ENCODE measurements at places on chromosomes 2 and 18. TPM values are rescaled to one million over a fixed set of nuclear protein-coding genes. Genes with fewer than 3 reads are reported as not detected.

DNA sequence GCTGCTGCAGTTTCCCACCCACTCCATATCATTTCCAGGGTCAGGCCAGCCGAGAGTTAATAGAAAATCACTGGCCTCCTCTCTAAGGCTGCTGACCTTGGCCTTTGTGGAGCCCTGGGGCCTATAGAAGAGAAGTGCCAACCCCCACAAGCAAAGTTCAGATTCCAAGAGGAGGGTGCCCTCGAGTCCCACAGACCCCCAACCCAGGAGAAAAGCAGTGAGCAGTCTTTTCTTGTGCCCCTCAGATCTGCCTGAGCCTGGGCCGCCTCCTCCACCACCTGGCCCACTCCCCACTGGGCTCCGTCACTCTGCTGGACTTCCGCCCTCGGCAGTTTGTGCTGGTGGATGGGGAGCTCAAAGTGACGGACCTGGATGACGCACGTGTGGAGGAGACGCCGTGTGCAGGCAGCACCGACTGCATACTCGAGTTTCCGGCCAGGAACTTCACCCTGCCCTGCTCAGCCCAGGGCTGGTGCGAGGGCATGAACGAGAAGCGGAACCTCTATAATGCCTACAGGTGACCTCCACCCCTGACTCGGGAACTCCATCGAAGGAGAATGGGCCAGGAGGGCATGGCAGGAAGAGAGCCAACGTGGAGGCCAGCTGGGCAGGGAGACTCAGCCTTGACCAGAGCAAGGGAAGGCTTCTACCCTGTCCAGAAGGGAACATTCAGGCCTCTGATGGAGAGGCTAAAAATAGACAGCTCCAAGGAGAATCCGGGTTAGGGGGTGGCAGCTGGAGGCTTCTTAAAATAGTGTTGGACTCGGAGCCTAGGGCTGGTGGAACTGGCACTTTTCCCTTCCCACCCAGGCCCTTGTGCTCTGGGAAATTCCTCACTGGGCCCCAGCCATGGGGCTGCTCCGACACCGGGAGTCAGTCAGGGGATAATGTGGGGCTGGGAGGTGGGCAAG lies 6.2 kb downstream of the PKDCC start:
- DNase-seq: no peak

DNA sequence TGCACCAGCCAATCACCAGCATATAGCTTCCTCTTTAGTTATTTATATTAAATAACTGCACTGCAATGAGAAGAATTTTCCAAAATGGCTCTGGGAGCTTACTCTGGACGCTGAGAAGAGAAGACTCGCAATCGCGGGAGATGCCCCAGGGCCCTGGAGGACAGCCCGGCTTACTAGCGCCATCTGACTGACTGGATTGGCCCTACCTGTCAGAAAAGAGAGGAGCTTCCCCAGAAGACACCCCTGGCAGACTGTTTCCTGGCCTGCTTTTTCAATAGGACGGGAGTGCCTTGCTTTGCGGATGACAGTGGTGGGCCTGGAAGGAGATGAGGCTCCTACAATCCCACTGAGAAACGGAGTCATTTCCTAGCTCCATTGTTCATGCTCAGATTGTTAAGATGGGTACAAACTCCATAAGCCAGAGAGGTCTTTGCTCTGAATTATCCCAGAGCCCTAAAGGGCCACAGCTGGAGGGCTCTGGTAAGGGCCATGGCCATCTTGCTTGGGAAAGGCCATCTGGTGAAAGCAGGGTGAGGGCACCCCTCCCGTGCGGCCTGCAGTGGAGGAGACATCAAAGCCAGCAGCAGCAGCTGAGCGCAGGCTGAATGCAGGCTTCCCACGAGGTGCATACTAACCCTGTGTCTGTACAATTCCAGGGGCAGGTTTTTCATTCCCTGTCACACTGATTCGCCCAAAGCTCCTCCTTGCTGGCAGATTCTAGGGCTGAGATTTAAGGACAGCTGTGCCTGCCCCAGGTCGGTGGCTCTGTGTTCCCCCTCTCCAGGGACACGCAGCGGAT lies 92.1 kb downstream of the GALR1 start:
- DNase-seq: no peak

DNA sequence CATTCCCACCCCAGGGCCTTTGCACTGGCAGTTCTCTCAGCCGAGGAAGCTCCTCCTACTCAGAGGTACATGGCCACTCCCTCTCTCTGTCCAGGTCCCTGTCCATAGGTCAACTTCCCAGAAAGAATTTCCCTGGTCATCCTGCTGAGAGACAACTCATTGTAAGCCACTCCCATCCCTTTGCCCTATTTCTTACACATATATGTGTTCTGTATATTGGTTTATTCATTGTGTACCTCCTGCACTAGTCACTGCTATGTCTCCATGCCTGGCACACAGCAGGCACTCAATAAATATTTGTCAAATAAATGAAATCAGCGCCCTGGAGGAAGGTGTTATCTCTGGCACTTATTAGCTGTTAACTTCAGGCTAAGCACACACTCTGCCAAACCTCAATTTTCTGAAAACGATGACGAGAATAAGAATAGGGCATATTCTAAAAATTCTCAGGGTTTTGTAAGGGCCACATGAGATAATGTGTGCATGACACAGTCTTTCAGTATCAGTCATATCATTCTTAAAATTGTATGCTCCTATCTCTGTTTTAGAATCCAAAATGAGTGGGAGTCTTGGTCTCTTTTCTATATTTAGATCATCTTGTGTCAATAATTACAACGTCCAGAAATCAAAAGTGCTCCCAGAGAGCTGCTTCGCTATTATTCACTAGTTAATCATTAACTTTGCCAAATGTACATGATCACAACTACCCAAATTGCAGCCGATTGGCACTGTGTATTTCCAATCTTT lies 198.0 kb downstream of the ALK start:
- DNase-seq: no peak

GRCh38 chr2:169039702-169040101 lies 8.6 kb upstream of the ABCB11 start:
- DNase-seq: no peak

Gene LRRC30
- not detected for total RNA-seq

Gene C1GALT1C1L
- total RNA-seq: 6.4 TPM

Gene CBLN2
- total RNA-seq: not detected

Gene ACVR1C
- 0.12 TPM for total RNA-seq
